KBM-7 (cell line): ENCODE measurements at places on chromosomes 2 and 18.

DNA sequence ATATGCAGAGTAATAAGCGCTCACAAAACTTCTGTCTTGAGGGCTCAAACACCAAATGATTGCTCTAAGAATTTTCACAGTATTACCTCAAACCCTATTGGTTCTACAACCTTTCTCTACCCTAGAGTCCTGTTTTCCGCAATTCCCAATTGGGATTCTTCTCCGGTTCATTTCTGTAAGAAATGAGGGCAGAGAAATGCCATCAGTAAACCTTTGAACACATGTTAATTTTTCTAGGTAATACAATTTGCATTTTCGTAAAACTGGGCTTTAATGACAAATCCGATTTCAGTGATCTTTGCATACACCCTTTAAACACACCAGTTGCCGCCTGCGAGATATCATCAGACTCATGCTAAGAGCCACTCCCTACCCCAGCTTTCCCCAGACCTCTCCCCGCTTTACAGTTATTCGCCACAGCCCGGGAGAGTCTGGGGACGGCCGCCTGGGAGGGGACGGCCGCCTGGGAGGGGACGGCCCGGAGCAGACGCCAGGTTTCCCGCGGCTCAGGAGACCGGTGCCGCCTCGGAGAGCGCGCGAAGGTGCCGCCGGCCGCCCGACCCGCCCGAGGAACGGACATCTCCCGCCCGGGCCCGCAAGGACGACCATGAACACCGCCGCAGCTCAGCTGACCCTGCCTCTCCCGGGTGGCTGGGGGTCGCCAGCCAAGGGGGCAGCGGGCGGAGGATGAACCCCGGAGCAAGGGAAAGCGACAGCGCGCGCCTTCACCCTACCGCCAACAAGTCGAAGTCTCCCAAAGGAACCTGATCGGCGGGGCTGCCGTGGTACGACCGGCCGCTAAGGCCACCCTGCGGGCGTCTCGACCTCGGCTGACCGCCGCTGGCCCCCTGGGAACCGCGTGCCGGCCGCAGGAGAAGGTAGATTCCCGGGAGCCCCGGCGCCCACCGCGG is 463 bp downstream of the SMC6 start:
- DNase-seq: peak; percentile 66

DNA sequence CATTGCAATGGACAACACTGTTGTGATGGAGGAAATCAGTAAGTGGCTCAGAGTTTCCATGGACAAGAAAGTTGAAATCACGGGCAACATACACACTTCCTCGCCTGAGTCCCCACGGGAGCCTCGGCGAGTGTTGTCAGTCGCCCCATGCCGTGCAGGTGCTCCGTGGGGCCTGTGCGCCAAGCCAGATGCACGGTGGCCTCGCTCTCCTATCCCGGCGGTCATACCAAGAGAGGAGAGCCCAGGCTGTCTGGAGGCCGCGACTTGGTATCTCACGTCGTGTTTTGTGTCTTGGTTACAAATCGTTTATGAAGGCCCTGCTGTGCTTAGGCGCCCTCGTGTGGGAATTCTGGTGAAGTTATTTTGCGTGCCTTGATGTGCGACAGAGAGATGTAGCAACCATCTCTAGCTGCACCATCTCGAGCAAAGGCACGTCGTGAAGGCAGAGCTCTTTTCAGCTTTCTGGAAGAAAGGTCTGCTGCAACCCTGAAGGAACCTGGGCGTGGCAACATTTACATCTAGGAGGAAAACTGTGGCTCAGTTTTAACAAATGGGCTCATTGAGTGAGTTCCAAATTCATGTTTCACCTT is 21.8 kb downstream of the ATG4B start:
- DNase-seq: peak; percentile 62

DNA sequence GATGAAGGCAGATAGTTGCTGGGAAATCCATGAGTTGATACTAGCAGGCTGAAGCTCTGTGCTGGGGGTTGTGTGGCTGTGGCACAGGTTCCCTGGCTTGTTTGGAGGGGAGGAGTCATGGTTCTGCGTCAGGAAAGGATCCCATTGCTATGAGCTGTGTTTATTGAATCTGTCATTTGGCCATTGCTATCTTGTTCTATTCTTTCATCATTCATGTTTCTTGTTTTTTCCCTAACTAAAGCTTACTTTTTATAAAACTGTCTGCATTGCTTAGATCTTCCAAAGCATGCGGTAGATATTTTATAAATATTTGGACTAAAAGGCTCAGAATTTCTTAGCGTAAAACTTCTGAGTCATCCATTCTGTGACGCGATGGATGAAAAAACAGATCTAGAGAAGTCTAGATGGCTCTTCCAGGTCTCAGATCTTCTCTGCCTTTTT is 335.3 kb downstream of the PTPRM start:
- no peak for DNase-seq

DNA sequence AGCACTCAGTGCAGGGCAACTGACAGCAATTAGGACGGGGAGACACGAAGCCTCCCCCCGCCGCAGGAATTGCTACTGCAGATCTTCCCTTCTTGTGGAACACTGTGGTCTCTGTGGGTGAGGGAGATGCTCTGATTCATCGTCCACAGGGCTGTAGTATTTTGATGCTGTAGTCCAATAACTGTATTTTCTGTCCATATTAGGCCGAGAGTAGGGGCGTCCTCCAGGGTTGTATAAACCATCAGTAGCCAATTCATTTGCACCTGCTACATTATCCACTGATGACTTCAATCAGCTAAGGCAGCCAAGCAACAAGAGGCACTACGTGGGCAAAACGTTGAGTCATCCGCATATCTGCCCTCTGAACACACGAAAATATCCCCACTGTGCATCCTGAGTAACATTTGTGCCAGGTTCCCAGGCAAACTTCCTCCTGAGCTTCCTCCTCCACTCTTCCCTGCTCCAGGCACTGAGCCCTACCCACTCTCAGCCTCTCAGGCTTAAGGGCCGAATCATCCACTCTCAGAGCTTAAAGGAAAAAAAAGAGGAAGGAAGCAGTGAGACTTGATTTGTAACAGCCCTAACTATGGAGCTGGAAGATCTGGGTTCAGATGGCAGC is 62.1 kb downstream of the LBH start:
- peak; percentile 85 for DNase-seq

DNA sequence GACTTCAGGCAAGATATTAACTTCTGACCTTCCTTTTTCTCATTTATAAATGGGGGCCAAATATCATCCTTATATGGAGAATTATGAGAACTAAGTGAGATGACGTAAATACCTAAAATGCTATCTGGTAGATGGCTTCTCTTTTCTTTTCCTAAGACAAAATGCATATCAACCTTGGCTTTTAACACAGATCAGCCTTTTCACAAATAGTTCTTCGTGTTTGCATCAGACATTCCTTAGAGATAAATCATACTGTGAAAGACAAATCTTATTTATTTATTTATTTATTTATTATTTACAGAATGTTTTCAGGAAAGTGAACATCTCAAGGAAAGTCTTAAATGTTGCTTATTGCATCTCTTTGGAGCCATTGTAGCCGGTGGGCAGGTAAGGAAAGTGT is 62.8 kb downstream of the NBEAL1 start:
- DNase-seq: no peak

DNA sequence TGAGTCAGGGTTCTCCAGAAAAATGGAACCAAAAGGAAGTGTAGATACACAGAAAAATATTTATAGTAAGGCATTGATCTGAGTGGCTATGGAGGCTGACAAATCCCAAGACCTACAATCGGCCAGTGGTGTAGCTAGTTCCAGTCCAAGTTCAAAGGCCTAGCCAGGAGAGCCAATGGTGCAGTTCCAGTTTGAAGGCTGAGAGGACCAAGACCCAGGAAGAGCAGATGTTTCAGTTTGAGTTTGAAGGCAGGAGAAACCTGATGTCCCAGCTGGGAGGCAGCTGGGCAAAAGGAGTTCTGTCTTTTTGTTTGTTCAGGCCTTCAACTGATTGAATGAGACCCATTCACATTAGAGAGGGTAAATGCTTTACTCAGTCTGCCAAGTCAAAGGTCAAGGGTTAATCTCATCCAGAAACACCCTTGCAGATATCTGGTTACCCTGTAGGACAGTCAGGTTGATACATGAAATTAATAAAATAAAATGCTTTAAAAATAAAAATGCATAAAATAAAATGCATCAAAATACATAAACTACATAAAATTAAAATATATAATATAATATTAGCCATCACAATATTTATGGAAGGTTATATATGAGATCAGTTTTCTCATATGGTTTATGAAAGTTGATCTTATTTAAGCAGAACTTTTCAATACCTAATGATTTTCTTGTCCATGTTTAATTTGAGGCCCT is 38.7 kb downstream of the KCNE4 start:
- no peak for DNase-seq

DNA sequence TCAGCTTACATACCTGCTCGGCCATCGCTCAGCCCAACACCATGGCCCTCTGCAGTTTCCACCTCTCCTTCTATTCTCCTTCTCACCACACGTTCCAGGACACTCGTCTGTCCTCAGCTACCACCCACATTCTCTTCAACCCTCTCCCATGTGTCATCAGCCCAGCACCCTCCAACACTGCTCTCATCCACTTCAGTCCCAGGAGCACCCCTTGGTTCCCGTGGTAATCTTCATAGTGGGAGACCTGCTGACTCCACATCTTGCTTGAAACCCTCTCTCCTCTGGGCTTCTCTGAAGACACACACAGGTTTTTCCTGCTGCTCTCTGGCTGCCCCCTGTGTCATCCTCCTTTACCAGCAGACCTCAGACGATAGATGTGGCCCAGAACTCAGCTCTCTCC is 228.7 kb downstream of the GBX2 start:
- no peak for DNase-seq

GRCh38 chr18:26646901-26647300 is 98.5 kb upstream of the KCTD1 start:
- no peak for DNase-seq

- DNase-seq: peak; percentile 6
These were observed 110.9 kb downstream of the INHBB start for GRCh38 chr2:120456867-120457266.

- DNase-seq: no peak
These were observed 73.4 kb upstream of the ODC1 start for GRCh38 chr2:10521356-10522169.

DNA sequence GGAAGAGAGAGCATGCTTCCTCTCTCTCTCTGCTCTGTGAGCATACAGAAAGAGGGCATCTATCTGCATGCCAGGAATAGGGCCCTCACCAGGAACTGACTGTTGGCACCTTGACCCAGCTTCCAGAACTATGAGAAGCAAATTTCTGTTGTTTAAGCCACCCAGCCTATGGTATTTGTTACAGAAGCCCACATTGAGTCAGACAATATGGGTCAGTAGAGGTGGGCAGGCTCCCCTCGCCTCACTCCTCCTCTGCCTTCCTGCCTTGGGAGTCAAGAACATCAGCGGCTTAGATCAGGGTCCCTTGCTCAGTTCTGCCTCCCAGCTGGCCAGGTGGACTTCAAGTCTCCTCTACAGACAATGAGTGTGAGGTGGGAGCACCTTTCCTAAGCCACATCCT is 92.3 kb downstream of the COPS8 start:
- no peak for DNase-seq

- DNase-seq: no peak
These were observed 60.1 kb downstream of the MOB4 start for GRCh38 chr2:197575987-197576386.

DNA sequence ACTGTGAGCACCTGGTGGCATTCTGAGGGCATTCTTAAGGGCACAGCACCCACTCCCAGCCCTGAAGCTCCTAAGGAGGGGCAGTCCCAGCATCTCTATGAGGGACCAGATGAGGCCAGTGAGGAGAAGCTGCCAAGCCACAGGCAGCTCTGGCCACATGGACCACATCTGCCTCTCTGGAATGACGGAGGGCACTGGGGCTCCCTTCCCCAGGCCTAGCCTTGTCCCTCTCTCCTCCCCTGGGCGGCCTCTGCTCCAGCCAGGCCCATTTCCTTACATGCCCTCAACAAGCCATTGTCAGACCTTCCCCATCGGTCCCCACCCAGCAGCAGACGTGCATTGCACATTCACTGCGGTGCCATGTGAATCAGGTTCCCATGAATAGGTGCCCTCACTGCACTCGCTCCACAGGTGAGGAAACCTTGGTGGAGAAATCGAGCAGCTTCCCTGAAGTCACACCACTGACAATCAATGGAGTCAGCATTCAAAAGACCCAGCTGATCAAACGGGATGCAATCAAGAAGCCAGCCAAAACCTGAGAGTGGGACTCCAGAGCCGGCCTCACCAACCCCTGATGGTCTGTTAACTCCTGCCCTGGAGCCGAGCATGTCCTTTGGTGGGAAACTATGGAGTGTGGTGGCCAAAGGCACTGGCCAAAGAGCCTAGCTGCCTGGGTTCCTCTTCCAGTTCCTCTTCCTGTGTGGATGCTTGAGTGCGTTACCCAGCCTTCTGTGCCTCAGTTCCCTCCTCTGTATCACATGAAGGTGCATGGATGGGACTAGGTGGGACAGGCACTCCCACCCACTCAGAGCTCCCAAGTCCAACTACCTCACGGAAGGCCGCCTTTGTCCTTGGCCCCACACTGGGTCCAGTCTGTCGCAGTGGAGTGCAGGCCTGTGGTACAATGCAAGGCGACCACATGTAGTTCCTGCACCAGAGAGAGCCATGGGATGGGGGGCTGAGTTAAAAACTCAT is 147.3 kb downstream of the ZFP36L2 start:
- DNase-seq: no peak

- peak; percentile 89 for DNase-seq
These were observed at the start of gene PLEK for GRCh38 chr2:68365087-68365486. TSS of gene PLEK (plus strand) at chr2:68365282. CDS start at chr2:68365352, 70 bp downstream.

DNA sequence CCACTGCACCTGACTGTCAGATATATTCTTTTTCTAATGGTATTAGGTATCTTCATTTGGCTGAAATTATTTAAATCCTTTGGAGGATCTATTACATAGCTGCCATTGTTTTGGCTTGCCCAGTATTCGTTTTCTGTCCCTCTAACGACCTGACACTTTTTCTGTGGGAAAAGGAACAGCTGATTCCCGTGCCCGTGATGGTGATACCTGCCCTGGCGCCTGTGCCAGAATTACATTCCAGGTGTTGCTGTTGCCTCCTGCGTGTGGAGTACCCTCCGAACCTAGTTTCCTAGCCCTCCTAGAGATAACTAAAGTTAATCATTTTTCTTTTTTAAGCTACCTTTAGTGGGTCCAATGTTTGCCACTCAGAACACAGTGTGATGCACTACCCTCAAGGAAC is 14.0 kb downstream of the HOXD1 start:
- DNase-seq: no peak

- no peak for DNase-seq
These were observed 68.3 kb downstream of the KCNF1 start for GRCh38 chr2:10980071-10980470.

GRCh38 chr2:148096012-148096411 is 75.1 kb downstream of the MBD5 start:
- no peak for DNase-seq

- DNase-seq: no peak
These were observed 25.3 kb downstream of the RAB12 start for GRCh38 chr18:8634508-8634907.
